Kidney (tissue), 22 donors: ENCODE measurements at places on chromosomes 5 and 9. TPM values are rescaled to one million over a fixed set of nuclear protein-coding genes. Genes with fewer than 3 reads are reported as not detected.

Gene CCDC192
- total RNA-seq = not detected

Gene HTR1A
- not detected for total RNA-seq

Gene LECT2
- total RNA-seq = not detected

Gene SPATA9
- 1.0 TPM for total RNA-seq

DNA sequence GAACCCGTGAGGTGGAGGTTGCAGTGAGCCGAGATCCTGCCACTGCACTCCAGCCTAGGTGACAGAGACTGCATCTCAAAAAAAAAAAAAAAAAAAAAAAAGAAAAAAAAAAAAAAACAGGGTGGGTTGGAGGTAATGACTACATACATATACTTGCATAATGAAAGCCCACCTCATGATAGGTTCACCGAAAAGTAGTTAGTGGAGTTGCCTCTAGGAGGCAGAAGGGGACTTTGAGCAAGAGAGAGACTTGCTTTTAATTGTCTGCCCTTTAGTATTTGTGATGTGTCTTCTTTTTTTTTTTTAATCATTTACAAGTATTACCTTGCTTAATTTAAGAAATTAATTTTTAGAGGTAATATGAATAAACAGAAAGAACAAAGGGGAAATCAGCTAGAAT is 99.8 kb downstream of the PPARGC1B start:
- H3K4me3 ChIP-seq = no peak overlapping the region
- no peak overlapping the region for H3K27ac ChIP-seq
- H3K27me3 ChIP-seq = no peaks in the 10 kb centered on the region
- no peaks in the 10 kb centered on the region for H3K4me1 ChIP-seq
- peak; percentile 22 for DNase-seq
- H3K36me3 ChIP-seq = no peaks in the 10 kb centered on the region

DNA sequence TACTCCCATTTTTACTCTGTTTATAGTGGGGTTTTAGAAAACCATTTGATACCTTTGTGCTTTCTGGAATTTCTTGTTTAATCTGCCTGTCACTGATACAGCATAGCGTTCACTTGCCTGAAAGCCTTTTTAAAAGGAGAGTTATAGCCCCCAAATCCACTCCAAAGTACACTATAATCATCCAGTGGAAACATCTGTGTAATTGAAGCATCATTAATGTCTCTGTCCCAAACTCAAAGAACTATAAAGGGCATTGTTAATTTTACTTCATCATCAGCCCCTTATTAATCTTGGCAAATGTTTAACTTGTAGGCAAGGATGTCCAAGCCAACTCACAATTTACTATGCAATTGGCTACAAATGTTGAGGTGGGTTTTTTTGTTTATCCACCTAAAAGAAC is 64.3 kb downstream of the TMEM252 start:
- H3K4me3 ChIP-seq = no peak overlapping the region
- H3K4me1 ChIP-seq = no peaks in the 10 kb centered on the region
- H3K27ac ChIP-seq = no peak overlapping the region
- no peak for DNase-seq
- H3K36me3 ChIP-seq = no peaks in the 10 kb centered on the region

GRCh38 chr9:90830977-90831376 is 29.4 kb downstream of the SYK start:
- H3K27me3 ChIP-seq = no peaks in the 10 kb centered on the region
- no peak overlapping the region for H3K4me3 ChIP-seq

DNA sequence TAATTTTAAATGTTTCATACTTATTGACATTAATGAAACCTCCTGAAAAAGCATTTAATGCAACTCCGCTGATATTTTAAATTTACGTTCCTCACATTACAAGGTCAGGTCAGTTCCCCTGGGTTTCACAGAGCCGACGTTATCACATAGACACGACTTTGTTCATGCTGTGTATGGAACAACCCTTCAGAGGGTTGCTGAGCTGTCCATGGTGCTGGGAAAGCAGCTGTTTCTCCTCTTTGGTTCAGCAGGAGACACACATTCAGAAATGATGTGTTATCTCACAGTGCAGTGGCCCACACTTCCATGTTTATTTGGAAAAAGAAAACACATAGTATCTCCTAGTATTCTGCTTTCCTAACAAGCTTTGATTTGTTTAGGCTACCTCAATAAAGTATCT is 53.5 kb downstream of the PPP2R2B start:
- no peaks in the 10 kb centered on the region for H3K27me3 ChIP-seq
- DNase-seq = peak; percentile 72
- H3K27ac ChIP-seq = no peak overlapping the region
- H3K4me3 ChIP-seq = no peak overlapping the region

DNA sequence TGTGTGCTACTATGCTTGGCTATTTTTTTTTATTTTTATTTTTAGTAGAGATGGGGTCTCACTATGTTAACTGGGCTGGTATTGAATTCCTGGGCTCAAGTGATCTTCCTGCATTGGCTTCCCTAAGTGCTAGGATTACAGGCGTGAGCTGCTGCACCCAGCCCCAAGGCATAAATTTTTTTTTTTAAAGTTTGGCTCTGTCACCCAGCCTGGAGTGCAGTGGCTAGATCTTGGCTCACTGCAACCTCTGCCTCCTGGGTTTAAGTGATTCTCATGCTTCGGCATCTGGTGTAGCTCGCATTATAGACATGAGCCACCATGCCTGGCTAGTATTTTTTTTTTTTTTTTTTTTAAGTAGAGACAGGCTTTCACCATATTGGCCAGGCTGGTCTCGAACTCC is 70.3 kb downstream of the RAB24 start:
- no peak for DNase-seq
- no peak overlapping the region for H3K27ac ChIP-seq
- H3K36me3 ChIP-seq = peaks cover 15% of the 10 kb centered on the region
- no peak overlapping the region for H3K4me3 ChIP-seq
- H3K27me3 ChIP-seq = no peaks in the 10 kb centered on the region
